ENCODE measurements at places on chromosomes 1 and 21.

- DNase-seq = no peak
Observed at GRCh38 chr1:178552856-178553255, 39.9 kb downstream of the TEX35 start.

DNA sequence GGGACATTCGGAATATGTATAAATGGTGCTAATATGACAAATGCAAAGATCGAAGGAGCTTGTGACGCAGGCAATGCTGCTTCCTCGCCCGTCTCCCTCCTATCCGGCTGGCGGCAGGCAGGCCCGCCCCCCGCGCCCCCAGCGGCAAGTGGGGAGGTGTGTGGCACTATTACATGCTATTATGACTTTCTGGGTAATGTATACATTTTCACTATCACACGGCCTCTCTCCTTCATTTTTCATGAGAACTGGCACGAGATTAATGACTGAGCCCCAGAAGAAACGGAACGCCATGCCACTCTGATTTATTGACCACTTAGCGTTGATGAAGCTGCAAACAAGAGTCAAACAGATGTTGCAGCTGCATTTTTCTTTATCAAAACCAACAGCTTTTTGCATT, 138.9 kb upstream of the VAMP3 start:
- DNase-seq = no peak

GRCh38 chr1:170806961-170807360, 128.4 kb upstream of the MROH9 start:
- no peak for DNase-seq

DNA sequence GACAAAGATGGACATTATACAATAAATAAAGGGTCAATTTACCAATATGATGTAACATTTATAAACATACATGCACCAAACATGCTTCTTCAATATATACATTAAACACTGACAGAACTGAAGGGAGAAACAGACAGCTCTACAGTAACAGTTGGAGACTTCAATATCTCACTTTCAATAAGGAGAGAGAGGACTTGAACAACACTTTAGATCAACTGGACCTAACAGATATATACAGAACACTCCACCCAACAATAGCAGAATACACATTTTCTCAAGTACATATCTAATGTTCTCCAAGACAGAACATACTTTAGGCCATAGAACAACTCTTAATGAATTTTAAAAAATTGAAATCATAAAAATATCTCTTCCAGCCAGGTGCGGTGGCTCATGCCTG, 50.6 kb upstream of the TTC39A start:
- DNase-seq = no peak

DNA sequence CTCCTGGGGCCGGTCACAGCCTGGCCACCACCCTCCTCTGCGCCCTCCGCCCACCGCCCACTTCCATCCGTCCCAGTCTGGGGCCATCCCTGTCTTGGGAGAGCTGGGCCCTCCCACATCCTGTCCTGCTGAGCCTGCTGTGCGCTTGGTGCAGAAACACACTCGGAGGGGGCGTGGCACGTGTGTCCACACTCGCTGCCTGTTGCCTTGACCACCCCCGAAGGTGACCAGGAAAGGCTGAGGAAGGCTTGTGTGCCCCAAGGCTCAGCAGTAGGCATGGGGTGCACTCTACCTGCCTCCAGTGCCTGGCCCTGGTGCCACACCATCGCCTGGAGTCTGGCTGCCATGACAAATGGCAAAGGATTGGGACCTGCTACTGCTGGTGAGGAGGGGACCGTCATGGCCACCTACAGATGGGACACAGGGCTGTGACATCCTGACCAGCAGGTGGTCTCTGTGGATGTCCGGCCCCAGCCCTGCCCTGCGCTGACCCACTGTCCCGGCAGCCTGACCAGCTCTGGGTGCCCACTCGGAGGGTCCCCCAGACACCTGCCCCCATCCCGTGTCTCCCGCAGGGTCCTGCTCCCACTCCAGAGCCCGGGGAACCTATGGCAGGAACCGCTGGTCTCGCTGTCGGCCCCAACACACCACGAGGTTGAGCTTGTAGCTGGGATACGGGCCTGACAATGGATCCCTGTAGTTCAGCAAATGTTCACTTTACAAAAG, 23.2 kb upstream of the PTTG1IP start:
- DNase-seq = no peak

- DNase-seq = no peak
Observed at GRCh38 chr1:59560807-59561450, 253.8 kb upstream of the HOOK1 start.

DNA sequence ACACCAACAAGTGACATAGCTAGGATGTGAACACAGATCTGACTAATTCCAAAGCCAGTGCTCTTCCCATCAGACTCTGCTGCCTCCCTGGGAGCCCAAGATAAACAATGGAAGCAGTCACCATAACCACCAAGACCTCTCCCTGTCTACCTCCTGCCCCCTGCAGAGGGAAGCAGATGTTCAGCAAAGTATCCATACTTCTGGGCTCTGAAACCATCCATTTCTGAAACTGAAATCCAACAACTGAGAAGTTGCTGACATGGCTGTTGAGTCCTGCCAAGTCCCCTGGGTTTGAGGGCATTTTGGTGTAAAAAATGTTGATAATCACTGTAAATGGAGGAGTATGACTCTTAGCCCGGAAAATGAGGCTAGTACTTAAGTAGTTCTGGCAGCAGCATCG, 102.1 kb downstream of the TYW3 start:
- DNase-seq = no peak
